ENCODE measurements at places on chromosomes 5 and 9.
A peak's percentile ranks its signal among the peaks of the same experiment; 100 is the strongest.

DNA sequence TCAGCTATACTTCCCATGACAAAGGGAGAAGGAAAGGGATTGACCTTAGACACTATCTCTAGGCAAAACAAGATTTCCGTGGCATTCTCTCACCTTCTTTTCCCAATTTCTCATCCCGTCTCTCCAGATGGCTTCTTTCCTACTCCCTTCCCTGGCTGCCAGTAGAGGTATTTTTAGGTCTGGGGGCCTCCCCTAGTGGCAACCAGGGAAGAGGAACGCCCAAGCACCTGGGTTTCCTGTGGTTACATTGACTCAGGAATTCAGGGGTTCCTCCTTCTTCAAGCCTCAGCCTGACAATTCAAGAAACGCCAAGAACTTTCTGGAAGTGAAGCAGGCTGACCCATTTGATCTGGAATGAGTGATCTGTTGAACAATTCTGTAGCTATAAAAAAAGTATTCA lies 111.5 kb upstream of the OSMR start:
- DNase-seq = no peak

GRCh38 chr5:5430136-5430535 lies 7.7 kb downstream of the ICE1 start:
- no peak for DNase-seq

GRCh38 chr5:79806741-79807140 lies 117.1 kb downstream of the CMYA5 start:
- no peak for DNase-seq

DNA sequence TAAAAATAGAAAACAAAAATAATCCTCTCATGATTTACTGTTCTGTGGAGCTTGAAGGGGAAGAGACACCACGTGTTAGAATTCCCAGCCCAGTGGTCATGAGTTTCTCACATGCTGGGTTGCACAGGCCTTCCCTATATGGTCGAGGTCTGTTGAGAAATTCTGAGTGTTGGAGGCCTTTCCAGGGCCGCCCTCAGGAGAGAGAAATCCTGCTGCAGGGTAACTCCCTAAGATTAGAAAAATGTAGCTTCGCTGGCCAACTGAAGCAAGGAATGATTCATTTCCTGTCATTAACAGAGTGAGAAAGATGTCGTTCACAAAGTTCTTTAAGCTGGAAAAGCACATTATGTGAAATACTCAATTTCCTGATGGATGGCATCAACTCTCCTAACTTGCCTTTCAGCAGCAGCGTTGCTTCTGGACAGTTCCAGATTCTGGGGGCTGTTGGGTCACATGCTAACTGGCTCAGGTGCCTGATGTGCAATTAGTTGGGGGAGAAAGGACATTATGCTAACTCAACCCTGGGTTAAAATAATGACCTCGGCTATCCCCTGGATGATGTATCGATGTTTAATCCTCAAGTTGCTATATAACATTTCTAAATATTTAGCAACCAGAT lies 104.8 kb upstream of the CD180 start:
- peak; percentile 83 for DNase-seq

DNA sequence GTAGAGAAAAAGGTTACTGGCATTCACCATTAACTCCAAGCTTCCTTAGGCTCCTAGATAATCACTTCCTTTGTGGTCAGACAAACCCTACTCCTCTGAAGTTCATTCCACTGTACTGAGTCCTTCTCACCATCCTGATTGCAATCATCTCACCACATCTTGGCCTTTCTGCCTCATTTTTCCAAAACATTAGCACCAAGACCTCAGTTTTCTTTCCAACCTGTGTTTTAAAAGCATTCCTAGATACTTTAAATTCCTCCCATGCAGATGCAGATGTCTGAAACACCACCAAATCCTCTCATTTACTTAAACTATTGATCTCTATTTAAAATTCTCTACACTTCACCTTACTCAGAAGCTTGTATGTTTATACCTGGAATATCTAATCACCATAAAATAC lies 961.3 kb upstream of the CTNND2 start:
- no peak for DNase-seq
